Tibial nerve (tissue), 4 donors: ENCODE measurements at places on chromosomes 7 and 10. TPM values are rescaled to one million over a fixed set of nuclear protein-coding genes. Genes with fewer than 3 reads are reported as not detected.
A peak's percentile ranks its signal among the peaks of the same experiment; 100 is the strongest.

GRCh38 chr7:157690058-157690832 is 353.4 kb downstream of the DNAJB6 start:
- H3K36me3 ChIP-seq, result no peaks in the 10 kb centered on the region
- H3K27me3 ChIP-seq, result no peaks in the 10 kb centered on the region
- peak overlapping the region; percentile 53 for H3K4me3 ChIP-seq
- H3K27ac ChIP-seq, result peak overlapping the region; percentile 21
- no peaks in the 10 kb centered on the region for H3K4me1 ChIP-seq
- DNase-seq, result no peak

LIPN gene
- total RNA-seq, result not detected

GRCh38 chr7:128210590-128211570 is 30.2 kb upstream of the LEP start:
- no peak overlapping the region for H3K4me3 ChIP-seq
- no peaks in the 10 kb centered on the region for H3K36me3 ChIP-seq
- no peak for DNase-seq
- H3K4me1 ChIP-seq, result peaks cover 14% of the 10 kb centered on the region

DNA sequence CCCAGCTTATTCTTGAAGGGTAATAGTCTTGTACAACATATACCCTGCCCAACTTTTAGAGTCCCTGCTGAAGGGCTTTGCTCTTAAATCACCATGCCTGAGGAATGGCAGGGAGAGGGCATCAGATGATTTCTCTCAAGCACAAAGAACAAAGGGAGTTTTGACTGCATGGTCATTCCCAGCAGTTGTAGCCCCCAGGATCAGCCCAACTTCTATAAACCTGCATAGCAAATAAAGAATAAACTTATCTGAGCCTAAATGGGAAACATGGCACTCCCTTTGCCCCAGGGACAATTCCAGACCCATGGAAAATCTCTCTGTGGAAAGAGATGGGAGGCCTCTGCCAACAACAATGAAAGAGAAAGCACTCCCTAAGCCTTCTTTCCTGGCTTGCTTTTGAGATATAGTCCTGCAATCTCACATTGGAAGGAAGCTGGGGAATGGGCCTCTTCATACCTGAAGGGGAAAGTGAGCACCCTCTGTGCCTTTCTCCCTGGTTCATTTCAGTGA is 18.7 kb downstream of the CADPS2 start:
- no peaks in the 10 kb centered on the region for H3K27me3 ChIP-seq
- no peak overlapping the region for H3K27ac ChIP-seq
- H3K4me1 ChIP-seq, result no peaks in the 10 kb centered on the region
- no peak overlapping the region for H3K4me3 ChIP-seq
- no peak for DNase-seq

DNA sequence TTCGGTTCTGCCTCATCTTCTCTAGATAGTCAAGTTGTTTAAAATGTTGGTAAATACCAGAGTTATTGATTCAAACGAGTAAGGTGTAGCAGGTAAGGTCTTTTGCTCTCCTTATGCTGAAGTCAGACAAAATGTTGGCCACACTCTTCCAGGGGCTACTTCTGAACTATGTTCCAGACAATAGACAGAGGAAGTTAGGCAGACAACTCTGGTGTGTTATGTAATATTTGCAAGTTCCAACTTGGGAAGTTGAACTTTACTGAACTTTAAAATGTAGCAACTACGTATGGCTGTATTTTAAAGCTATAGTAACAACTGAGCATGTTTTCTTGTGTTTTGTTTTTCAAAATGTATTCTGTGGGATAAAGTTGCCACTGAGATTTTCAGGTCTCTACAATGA is 125.7 kb upstream of the NEBL start:
- no peaks in the 10 kb centered on the region for H3K36me3 ChIP-seq
- no peaks in the 10 kb centered on the region for H3K4me1 ChIP-seq
- no peak overlapping the region for H3K27ac ChIP-seq
- no peaks in the 10 kb centered on the region for H3K27me3 ChIP-seq
